Lower lobe of right lung (tissue), 2 donors: ENCODE measurements at places on chromosomes 5 and 9. TPM values are rescaled to one million over a fixed set of nuclear protein-coding genes. Genes with fewer than 3 reads are reported as not detected.

Gene CTXN3
- total RNA-seq: not detected

Gene ADAMTS16
- total RNA-seq: 1.1 TPM

GRCh38 chr5:76709762-76710161, 6.2 kb upstream of the F2R start:
- no peak for DNase-seq

GRCh38 chr5:165560648-165561047, 2055.2 kb downstream of the MAT2B start:
- DNase-seq: no peak

DNA sequence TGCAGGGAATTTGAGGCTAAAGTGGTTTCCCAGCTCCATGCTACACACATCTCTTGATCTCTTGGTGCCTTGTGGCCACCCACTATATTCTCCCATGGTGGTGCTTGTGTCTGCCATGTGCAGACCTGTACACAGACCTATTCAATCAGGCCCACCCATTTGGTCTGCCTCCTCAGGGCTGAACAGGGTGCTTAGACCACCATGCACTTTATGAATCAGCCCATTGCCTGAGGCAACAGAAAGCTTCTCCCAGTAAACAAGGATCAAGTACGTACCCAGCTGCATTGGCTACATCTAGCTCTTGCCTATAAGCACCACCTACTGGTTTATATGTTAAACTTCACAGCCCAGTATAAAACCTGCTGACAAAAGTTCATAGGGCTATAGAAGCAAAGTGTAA, 664.3 kb upstream of the EDIL3 start:
- no peak for DNase-seq

DNA sequence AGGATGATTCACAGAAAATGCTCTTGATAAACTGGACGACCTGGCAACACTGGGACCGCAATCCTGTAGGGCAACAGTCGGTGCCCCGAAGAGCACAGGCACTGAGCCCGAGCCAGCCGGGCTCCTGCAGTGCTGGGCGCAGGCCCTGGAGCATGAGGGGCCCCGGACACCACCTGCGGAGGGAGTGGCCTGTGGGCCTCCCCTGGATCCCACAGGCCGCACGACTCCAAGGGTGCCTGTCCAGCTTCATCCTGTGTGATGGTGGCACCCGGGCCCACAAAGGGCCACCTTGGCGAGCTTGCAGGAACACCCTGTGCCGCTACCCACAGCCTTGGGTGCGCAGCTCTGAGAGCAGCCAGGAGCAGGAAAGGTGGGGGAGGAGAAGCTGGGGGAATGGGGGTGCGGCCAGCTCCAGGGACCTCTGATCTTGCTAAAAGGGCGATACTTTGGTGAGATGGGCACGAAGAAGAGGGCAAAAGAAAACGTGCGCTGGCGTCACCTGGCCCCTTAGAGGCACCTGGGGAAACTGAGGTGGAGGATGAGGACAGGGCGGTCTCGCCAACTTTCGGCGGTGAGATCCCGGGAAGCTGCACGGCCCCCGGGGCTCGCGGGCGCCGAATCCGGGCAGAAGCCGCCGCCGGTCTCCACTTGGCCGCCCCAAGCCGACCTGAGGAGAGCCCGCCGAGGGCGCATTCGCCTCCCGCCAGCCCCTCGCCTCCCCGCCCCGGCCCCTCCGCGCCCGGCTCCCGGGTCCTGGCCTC, 722 bp downstream of the TBC1D9B start:
- DNase-seq: peak; percentile 60

- DNase-seq: no peak
Measured at GRCh38 chr5:94849821-94850736, 231.6 kb downstream of the SLF1 start.

DNA sequence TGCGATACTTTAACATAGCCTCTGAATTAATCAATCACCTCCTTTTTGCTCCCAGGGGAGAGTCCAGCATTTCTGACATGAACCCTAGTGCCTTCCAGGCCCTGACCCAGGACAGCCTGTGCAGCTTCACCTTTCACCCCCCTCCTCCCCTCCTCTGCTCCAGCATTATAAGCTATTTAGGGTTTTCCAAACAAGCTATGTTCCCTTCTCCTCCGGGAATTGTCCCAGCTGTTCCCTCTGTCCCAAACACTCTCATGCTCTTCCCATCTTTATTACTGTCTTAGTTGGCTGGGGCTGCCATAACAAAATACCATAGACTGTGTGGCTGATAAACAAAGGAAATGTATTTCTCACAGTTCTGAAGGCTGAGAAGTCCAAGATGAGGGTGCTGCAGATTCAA, 161.5 kb downstream of the EBF1 start:
- no peak for DNase-seq

GRCh38 chr5:124102486-124102885, 590.5 kb downstream of the CSNK1G3 start:
- DNase-seq: no peak
